Pulmonary artery endothelial cell (primary cell): ENCODE measurements at places on chromosomes 7 and 10. TPM values are rescaled to one million over a fixed set of nuclear protein-coding genes. Genes with fewer than 3 reads are reported as not detected.

RBP4 gene
- not detected in 2 replicates for total RNA-seq

CALML3 gene
- not detected in 2 replicates for total RNA-seq

MKI67 gene
- total RNA-seq, result 16.4 and 36.2 TPM in 2 replicates

- no peak for DNase-seq
Measured at GRCh38 chr10:103739039-103739764, 116.2 kb downstream of the SH3PXD2A start.

CAV2 gene
- total RNA-seq, result 239 and 270 TPM in 2 replicates

DNA sequence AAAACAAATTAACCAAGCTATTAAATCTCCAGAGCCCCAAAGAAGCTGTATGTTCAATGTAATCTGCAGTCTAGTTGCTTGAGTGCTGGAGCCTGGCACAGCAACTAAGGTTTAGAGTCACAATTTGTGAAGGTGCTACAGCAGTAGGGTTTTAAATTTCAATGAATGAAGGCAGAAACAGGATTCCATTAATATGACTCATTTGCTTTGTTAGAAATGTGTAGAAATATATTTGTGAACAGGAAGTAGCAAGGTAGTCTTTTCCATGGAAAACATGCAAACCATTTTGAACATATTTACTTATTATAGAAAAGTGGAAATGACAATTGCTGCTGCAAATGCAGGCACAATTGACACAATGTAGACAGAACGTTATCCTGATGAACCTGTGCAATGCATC, 149.0 kb upstream of the STEAP4 start:
- no peak for DNase-seq

OGDHL gene
- total RNA-seq, result 0.26 and 0.46 TPM in 2 replicates

GRCh38 chr7:144548556-144548955, 145.1 kb upstream of the NOBOX start:
- no peak for DNase-seq

- DNase-seq, result no peak
Measured at GRCh38 chr10:35464825-35465456, 128.6 kb downstream of the CCNY start.

DNA sequence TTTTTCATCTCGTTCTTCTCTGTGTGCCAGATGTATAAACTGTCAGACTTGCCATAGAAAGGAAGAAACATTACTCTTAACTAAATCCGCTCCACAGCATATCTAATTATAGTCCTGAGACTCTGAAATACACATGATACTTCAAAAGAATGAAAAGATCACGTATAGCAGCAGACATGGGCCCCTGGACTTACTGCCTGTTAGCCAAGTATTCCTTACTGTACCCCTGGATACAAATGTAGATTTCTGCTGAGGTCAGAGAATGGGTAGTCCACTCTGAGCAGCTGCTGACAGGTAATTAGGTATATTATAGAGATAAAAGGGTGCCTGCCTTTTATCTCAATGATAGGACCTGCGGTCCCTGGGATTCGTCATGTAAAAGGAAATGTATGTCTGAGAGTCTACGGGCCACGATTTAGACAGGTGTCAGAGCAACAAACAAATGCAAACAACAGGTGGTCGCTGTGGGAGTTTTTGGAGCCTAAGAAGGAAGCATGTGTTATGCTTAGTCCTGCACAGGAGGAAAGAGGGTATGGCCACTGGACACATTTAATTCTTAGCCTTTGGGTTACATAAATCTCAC, 69.4 kb downstream of the VOPP1 start:
- DNase-seq, result no peak

CRYGN gene
- not detected in 2 replicates for total RNA-seq

DNA sequence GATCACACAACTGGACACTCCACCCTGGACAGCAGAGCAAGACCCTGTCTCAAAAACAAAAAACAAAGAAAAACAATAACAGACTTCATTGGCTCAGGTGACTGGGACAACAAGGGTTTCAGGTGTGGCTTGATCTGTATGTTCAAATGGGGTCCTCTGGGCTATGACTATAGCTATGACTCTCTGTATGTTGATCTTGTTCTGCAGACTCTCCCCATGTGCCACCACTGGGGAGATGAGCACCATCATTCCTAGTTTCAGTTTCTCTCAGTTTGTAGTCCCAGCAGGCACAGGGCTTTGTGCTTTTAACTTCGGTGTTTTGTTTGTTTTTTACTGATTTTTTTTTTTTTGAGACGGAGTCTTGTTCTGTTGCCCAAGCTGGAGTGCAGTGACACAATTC, 53.8 kb downstream of the SUFU start:
- DNase-seq, result no peak

- no peak for DNase-seq
Measured at GRCh38 chr7:17144322-17144721, 154.1 kb upstream of the AHR start.

DNA sequence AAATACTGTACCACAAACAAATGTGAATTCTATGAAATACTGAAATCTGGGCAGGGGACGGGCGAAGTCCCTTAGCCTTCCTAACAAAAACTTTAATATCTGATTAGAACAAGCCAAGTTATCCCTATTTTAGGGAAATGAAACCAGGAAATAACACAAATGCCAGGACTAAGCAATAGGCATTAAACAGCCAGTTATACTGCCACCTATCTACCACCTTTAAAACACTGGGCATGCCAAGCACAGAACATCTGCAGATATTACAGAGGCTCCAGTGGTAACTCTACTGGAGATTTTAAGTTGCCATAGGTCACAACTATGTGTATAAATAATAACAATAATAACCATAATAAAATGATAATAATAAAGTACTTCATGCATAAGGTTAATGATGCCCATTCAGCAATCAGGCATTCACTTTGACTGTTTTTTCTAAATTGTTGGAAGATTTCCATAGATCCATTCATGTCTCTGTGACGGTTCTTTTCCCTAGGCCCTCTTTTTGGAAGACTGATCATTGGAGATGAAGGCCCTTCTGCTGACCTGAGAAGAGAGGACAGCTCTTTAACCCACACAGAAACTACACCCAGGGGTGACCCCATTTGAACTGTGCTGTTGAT, 195.7 kb downstream of the CACNA2D1 start:
- DNase-seq, result no peak

DNA sequence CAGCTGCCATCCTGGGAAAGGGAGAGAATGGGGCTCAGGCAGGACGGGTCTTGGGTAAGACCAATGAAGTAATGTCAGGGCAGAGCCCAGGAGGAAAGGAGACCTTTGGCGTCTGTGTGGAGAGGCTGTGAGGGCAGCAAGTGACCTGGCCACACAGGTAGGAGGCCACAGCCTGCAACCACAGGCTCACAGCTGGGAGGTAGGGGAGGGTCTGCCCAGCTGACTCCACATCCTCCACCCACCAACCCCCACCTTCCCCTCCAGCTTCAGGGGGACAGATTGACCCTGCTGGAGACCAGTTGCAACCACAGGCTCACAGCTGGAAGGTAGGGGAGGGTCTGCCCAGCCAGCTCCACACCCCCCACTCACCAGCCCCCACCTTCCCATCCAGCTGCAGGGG, 262.2 kb upstream of the TCERG1L start:
- DNase-seq, result no peak

CRTAC1 gene
- 2.5 and 4.9 TPM in 2 replicates for total RNA-seq

ABCB1 gene
- total RNA-seq, result 5.1 and 5.4 TPM in 2 replicates

POLR2J2 gene
- total RNA-seq, result 1.7 and 2.6 TPM in 2 replicates

- DNase-seq, result no peak
Measured at GRCh38 chr10:68871731-68872342, 29.3 kb upstream of the DDX50 start.

GRCh38 chr7:22725585-22725984, 1.4 kb upstream of the IL6 start:
- no peak for DNase-seq

GRCh38 chr10:77049896-77050295, 587.7 kb downstream of the KCNMA1 start:
- DNase-seq, result no peak

DNA sequence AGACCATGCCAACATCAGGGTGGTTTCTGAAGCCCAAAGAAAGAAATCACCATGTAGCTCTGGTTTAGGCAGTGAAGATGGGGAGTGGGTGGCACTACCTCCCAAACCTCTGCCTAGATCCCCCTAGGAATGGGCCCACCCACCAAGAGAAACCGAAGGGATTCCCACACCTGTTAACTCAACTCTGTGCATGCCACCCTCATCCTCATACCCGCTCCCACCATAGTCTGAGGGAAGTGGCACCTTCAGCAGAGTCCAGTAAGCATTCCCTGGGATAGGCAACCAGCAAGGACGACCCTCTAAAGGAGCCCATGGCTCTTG, 1.7 kb upstream of the PLXNA4 start:
- no peak for DNase-seq

GRCh38 chr10:31001740-31002139, 29.9 kb downstream of the ZNF438 start:
- DNase-seq, result no peak

GRCh38 chr10:78630944-78631838, 437.6 kb upstream of the ZMIZ1 start:
- no peak for DNase-seq

TMEM176B gene
- not detected in 2 replicates for total RNA-seq

BLNK gene
- total RNA-seq, result not detected in 2 replicates

DNA sequence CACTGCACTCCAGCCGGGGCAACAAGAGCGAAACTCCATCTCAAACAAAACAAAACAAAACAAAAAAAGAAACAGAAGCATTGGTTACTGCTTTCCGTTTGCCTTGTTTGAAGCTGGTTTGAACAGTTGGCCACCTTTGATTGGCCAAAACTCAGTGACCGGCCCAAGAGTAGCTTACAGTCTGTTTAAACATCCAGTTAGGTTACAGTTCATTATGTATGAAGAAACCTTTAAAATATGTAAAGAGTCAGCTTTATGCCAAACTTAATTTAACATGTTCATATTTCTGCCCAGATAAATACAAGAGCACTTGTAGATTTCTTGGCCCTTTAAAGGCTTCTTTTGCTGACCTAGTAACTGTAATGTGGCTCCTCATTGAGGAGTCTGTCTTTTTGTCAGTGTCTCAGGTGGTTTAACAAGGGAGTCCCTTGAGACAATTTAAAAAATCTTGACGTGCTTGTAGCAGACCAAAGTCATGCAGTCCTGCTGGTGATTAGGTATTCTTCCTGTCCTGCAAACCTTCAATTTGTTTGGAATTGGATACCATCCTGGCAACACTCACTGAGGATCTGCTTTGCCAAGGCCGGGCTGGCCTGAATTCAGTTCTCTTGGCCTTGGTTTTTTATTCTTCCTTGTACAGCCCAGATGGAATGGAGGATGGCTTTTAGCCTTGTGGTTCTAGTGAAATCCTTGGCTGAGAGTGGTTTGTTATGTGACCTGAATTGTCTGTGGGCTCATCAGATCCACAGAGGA, 128.9 kb downstream of the PLXDC2 start:
- no peak for DNase-seq

DNA sequence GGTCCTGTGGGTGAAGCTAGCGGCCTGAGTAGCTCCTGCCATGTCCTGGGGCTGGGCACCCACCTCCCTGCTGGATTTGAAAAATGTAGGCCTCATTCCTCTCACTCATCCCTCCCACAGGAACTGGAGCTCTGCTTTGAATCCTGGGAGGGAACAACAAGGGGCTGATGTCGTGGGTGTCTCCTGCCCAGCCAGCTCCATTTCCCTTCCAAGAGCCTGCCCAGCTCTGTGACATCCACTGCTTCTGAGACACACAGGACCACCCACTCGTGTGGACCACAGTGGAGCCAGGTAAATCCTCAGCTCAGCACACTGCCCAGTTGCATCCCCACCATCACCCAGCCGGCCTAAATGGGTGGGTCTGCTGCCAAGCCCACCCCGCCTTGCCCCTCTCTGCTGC, 579.2 kb downstream of the GRID1 start:
- no peak for DNase-seq

DNA sequence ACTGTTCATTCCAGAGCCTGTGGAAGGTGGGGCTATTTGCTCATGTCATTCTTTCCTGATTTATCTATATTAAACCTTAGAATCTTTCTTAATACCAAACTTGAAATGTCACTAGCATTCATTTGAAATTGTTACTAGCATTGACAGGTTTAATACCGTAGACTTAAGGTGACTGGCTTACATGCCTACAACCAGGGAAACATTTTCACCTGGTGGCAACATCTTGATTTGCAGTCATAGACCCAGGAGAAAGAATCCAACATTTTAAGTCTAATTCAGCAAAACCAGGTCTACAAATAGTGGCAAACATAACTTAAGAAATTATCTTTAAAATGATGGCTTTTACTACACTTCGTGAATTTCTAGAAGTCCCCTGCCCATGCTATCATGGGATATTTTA, 353.7 kb downstream of the HTR7 start:
- DNase-seq, result no peak

SPDYE2 gene
- total RNA-seq, result not detected in 2 replicates

DNA sequence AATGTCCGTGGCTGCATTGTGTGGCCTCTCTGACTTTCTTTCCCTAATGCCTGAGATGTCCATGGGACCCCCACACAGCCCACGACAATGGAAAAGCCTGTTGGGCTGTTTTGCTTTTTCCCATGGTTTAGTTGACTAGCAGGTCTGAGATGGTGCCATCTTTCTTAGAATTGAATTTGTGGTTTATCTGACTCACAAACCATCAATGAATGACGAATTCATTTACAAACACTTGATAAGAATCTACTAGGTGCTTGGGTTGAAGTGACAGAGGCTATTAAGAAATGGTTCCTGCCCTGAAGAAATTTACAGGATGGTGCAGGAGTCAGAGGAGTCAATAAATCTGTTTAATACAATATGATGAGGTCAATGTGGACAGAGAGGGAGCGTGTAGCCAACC, 75.4 kb downstream of the OTUD1 start:
- DNase-seq, result no peak

HOXA5 gene
- total RNA-seq, result 5.9 and 13.1 TPM in 2 replicates

RNF133 gene
- 0.59 and 1.1 TPM in 2 replicates for total RNA-seq

GRCh38 chr10:113036619-113037018, 86.6 kb downstream of the TCF7L2 start:
- no peak for DNase-seq

GRCh38 chr10:24483701-24484100, 240.0 kb downstream of the ARHGAP21 start:
- DNase-seq, result no peak

GRCh38 chr10:123044391-123044790, 35.6 kb downstream of the ACADSB start:
- no peak for DNase-seq

DNAJC12 gene
- 0.13 and 0.39 TPM in 2 replicates for total RNA-seq

GRCh38 chr10:46542567-46543465, 13.6 kb downstream of the GPRIN2 start:
- no peak for DNase-seq

GRCh38 chr7:107968449-107968848, 34.5 kb downstream of the LAMB1 start:
- DNase-seq, result no peak

CUBN gene
- total RNA-seq, result 1.4 and 2.0 TPM in 2 replicates

- DNase-seq, result no peak
Measured at GRCh38 chr10:30353851-30354250, 4.8 kb upstream of the MTPAP start.

OR2A1 gene
- total RNA-seq, result 0.07 TPM in 1 of 2 replicates, not detected in the other

- no peak for DNase-seq
Measured at GRCh38 chr7:154409703-154410311, 357.6 kb downstream of the DPP6 start.

GRCh38 chr7:20494566-20494965, 120.9 kb upstream of the ABCB5 start:
- no peak for DNase-seq

PDK4 gene
- total RNA-seq, result 5.9 and 13.2 TPM in 2 replicates
